Left lobe of liver (tissue), 2 donors: ENCODE measurements at places on chromosomes 7 and 10.
A peak's percentile ranks its signal among the peaks of the same experiment; 100 is the strongest.

- DNase-seq, result no peak
Observed at GRCh38 chr10:68869623-68870022, 31.5 kb upstream of the DDX50 start.

- DNase-seq, result no peak
Observed at GRCh38 chr7:123797673-123798531, 47.1 kb upstream of the HYAL4 start.

DNA sequence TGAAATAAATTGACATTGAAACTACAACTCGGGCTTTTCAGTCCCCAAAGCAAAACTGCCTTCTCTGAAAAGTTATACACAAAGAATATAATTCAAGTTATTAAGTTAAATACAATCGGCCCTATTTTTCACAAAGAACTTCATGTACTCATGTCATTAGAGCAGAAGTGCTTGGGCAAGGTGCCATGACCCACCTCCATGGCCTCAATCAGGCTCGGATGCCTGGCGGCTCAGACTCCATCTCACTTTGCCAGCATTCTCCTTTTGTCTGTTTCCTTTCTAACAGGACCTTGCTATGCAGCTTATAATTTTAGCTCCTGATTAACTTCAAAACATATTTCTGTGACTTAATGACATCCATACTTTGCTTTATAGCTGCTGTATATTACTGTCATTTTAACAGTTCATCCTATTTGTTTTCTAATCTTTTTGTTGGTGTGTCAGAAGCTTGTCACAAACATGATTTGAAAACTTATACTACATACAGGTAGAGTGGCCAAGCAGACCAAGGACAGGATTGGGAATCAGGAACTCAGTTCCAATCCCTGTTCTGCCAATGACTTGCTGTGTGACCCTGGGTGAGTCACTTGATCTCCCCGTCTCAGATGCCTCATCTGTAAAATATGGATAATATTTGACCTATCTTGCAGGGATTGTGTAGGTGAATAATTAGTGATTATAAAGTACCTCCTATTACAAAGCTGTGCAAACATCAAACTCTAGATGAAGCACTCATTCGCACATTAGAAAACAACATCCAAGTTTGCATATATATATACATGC lies 60.8 kb upstream of the ITGA8 start:
- no peak for DNase-seq

GRCh38 chr10:28677888-28678686 lies 766 bp downstream of the BAMBI start:
- DNase-seq, result peak; percentile 60

DNA sequence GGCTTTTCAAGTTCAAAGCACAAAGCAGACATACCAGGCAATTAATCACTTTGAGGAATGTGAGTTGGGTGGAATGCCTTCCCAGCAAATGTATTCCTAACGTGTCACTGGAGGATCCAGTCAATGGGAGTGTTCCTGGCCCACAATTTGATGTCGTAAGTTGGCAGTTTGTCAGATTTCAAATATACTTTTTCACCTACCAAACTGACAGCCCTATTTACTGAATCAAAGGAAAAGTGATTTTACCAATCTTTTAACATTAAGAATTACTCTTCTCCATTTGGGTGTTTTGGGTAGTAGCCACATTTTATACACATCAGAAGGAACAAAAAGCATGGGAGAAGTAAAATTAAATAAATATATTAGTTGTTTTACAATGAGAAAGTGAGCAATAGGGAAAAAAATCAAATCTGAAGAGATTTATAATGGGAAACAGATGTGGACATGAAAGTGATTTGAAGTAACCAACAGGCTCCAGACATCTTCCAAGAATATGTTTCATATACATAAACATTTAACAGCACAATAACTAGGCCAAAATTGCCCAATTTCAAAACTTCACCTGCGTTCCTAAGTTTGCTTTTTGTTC lies 222.9 kb downstream of the MTERF1 start:
- no peak for DNase-seq

GRCh38 chr10:37896436-37896835 lies 39.0 kb upstream of the ZNF248 start:
- DNase-seq, result no peak

DNA sequence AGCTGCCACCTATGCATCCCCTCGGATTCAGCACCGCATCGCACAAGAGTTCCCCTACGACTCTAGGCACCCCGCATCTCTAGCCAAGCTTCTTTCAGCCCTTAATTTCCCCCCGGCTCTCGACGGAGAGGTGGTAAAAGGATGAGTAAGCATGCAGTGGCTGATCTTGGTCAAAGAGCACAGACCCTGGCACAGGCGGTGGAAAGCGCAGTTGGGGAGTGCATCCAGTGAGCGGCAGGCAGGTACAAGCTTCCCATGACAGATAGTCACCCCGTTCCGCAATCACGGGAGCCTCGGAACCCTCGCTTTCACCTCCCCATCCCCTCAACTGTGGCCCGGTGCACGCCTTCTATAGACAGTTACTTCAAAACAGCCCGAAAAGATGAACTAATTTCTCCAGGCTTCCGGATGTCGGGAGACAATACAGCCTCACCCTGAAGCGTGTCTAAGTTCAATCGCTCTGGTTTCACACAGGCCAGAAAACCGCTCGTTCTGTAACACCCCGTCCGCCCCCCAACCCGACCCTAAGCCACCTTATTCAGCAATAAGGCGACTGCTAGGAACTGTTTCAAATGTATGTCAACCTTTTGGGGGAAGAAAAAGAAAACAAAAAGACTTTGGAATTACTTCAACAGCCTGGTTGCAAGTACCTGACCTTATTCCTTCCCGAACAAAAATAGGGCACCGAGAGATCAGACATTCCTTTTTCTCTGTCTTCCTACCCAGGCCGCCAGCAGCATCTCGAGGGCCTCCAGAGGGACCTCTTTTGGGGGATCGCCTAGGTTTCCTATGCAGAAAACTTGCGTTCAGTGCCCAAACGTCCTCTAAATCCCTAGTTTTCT lies 1.4 kb downstream of the RHEB start:
- DNase-seq, result peak; percentile 87

DNA sequence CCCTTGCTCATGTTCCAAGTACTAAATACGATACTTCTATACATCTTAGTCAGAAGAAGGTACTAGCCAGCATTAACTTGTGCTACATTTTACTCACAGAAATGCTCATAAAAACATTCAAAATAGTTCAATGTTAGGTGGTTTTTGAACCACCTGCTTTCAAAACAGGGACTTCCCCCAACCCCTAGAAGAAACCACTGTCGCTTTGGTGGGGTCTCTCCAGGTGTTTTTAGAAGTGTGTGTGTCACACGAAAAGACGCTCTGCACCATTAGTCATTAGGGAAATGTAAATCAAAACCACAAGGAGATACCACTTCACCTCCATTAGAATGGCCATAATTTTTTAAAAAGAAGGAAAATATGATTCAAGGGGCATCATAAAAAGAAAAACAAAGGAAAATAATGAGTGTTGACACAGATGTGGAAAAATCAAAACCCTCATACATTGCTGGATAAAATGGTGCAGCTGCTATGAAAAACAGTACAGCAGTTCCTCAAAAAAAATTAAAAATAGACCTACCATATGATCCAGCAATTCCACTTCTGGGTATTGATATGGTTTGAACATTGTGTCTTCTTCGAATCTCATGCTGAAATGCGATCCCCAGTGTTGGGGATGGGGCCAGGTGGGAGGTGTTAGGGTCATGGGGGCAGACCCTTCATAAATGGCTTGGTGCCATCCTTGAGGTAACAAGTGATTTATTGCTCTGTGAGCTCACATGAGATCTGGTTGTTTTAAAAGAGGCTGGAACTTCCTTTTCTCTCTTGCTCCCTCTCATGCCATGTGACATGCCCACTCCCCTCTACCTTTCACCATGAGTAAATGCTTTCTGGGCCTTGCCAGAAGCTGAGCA lies 74.2 kb downstream of the MALSU1 start:
- DNase-seq, result no peak

GRCh38 chr10:104447331-104447730 lies 93.7 kb downstream of the CFAP58 start:
- DNase-seq, result no peak

DNA sequence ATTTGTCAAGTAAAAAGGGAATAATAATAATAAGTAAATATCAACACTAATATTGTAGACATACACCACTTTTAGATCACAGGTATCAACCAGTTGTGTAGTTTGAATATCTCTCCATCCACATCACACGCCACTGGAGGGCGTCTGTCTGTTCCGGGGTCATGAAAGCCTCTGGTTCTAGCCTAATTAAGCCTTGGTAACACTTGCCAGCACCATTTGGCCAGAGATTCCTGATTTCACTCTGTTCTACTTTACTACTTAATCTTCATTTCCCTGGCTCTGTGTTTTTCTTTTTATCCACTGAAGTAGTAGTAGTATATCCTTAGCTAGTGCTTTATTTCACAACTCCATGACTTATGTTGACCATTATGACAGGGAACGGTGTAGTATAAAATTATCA lies 285.6 kb upstream of the POM121L12 start:
- no peak for DNase-seq

- peak; percentile 49 for DNase-seq
Observed at GRCh38 chr7:132251327-132251659, 325.0 kb downstream of the PLXNA4 start.

DNA sequence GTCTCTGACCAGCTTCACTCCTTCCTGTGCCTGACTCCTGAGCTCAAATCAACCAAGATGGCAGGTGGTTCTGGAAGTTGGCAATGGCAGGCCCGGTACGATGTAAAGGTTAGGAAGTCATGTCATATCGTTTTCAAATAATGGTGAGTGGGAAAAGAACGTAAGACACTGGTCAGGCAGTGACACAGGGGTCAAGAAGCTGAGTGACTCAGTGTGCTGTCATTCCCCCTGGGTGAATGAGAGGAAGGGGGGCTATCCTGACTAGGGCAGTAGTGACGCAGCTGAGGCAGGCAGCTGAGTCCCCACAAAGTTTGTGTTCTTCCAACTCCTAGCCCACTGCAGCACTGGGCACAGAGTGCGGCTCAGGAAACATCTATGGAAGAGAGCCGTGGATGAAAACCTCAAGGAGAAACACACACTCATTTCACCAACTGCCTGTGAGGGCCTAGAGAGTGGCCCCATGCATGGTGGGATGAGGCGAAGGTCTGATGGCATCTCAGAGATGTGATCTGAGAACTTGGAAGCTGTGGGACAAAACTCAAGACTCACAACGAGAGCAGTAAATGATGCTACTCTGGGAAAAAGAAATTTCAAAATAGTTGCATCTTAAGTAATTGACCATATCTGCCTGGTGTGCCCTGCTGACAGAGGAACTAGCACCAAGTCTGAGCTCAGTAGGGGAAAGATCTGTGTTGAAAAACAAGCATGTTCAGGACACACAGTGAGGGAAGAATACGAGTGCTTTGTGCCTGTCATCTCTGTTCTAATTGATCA lies 23.2 kb downstream of the CREB3L2 start:
- DNase-seq, result no peak

DNA sequence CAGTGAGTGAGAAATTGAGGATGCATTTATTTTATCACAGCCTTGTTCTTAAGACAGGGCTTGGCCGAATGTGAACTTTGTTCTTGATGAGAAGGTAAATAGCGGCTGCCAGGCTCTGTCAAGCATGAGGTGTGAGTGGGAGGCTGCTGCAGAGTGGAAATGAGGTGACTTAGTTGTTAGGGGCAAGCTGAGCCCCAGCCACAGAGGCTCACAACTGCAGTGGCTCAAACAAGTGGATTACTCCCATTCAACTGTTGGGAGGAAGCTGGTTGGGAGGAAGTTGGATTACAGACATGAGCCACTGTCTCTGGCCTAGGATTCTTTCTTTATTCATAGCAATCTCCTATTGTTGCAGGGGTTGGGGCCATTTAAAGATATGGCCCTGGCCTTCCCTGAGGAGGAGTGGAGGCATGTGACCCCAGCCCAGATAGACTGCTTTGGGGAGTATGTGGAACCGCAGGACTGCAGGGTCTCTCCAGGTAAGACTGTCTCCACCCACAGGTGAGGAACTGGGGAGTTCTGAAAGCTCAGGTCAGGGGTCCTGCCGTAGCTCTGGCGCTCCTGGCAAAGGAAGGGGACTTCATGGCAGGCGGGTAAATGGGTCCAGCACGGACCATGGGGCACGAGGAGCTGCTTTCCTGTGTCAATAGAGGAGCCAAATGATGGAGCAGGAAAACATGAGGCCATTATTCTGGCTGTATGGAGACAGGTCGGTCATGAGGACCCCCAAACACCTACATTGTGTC lies 7.1 kb downstream of the ZSCAN25 start:
- DNase-seq, result no peak

DNA sequence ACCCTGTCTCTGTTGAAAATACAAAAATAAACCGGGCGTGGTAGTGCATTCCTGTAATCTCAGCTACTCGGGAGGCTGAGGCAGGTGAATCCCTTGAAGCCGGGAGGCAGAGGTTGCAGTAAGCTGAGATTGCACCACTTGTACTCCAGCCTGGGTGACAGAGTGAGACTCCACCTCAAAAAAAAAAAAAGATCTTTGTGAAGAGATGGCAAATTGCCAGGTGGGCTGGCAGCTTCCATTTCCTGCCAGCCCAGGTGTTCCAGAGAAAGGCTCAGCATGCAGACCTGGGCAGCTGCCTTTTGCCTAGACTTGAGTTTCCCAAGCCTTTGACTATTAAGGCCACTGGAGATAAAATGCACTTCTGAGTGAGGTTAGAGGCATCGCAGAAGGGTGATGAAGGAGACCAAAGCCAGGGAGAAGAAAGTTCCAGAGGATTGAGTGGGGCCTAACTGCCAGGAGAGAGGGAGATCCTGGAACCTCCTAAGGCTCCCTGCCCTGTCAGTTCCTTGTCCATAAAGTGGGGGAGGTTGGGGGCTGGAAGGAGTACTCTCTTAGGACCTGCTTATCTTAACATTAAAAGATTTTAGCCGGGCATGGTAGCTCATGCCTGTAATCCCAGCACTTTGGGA lies 10.0 kb upstream of the DDIT4 start:
- peak; percentile 85 for DNase-seq

DNA sequence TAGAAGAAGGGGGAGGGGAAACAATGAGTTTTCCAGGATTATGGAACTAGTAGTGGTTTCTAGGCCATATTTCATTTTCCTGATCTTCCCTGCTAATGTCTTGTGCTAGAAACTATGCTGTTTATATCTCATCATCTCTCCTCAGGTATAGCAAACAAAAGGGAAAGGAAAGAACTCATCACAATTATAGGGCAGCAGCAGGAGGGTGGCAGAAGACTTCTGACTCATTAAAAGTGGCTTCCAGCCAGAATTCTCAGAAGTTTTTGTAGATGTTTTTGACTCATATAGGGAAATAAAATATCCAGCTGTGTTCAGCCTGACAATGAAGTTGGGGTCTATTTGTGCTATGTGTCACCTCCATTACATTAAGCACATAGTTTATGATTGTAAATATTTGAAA lies 6.5 kb downstream of the AHR start:
- DNase-seq, result no peak

DNA sequence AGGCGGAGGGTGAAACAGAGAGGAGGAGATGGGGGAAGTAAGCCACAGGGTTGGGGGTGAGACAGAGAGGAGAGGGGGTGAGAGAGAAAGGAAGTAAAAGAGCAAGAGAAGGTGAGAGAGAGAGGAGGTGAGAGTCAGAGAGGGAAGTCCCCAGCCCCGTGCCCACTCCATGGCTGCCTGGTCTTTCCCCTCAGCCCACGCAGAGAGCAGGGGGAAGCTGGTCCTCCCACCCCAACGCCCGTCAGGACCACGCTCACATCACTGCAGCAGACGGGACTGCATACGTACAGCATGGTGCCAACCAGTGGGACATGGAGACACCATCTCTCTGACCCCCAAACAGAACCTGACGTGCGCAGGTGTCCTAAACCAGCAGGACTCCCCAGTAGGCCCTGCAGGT lies 12.1 kb upstream of the PDGFA start:
- no peak for DNase-seq

- no peak for DNase-seq
Observed at GRCh38 chr10:122515588-122516231, 44.8 kb upstream of the DMBT1 start.
